Liver (tissue), 10 donors: ENCODE measurements at places on chromosomes 4 and X. TPM values are rescaled to one million over a fixed set of nuclear protein-coding genes. Genes with fewer than 3 reads are reported as not detected.
A peak's percentile ranks its signal among the peaks of the same experiment; 100 is the strongest.

Gene TSPAN6
- total RNA-seq = 44.2 TPM

DNA sequence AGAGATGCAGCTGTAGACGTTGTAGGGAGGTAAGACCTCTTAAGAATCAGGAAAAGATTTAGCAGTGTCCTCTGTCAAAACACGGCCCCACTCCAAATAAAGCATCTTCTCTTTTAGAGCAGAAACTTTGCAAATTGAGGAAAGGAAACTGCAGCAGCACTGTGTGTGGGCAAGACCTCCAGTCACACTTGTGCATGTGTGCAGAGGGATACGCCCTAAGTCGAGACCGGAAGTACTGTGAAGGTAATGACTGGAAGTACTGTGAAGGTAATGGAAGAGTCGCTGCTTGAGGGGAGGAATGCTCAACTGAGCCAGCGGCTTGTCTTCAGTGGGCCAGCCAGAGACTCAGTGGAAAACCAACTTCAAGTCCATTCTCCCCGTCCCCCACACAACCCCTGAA lies 46.5 kb downstream of the EGF start:
- no peak for DNase-seq

DNA sequence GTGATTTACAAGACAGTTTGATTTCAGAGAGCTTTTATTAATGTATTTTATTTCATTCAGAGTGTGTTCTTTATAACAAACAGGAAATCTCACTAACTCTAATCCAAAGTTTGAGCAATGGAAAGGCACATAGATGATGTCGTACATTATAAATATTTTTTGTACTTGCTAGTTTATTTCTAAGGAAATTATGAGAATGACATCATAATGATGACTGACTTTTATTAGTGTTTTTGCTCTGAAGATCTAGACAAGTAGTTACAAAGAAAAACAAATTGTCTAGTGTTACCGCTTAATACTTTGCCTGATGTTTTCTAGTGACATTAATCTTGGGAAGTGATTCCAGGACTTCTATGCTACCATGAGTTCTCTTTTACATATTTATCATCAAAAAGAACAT lies 43.2 kb downstream of the HHIP start:
- no peak for DNase-seq

GRCh38 chr4:108763226-108763593 lies 357 bp upstream of the ETNPPL start:
- DNase-seq = no peak

DNA sequence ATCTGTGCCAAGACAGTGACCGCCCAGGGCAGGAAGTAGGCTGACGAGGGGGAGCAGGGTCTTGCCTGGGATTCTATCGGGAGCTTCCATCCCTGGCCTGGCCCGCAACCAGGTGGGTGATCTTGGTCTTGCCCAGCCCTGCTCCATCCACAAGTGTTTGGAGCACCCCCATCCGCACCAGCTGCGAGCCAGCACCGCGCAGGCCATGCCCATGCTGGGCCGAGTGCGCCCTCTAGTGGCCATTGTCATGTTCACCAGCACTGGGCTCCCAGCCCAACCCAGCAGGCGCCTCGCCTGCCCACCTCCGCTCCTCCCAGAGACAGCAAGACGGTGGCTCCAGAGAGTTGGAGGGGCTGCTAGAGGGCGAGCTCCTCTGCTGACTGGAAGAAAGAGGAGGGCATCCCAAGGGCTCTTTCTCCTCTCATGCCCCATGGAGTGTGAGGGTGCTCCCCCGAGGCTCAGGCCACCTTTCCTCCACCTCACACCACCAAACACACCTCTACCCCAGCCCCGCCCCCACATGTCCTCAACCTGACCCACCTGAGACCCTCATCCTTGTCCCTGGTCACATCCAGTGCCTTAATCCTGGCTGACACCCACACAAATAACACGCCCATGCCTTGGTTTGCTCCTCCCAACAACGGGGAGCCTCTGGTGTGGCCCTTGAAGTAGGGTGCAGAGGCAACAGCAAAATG lies 9.8 kb upstream of the ATP2B3 start:
- DNase-seq = peak; percentile 78

DNA sequence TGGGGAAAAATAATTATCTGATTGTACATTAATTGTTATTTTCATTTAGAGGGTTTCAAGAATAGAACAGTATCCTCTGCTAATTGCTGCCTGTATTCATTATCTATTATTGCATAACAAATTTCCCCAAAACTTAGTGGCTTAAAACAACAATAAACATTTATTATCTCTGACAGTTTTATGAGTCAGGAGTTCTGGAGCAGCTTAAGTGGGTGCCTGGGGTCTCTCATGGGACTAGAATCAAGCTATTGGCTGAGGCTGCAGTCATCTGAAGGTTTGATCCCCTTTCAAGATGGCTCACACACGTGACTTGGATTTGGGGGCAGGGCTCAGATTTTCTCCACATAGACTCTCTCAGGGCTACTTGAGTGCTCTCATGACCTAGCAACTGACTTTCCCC lies 98.1 kb upstream of the JADE1 start:
- DNase-seq = no peak

Gene CXorf49
- total RNA-seq = not detected

Gene DMRTC1
- not detected for total RNA-seq

DNA sequence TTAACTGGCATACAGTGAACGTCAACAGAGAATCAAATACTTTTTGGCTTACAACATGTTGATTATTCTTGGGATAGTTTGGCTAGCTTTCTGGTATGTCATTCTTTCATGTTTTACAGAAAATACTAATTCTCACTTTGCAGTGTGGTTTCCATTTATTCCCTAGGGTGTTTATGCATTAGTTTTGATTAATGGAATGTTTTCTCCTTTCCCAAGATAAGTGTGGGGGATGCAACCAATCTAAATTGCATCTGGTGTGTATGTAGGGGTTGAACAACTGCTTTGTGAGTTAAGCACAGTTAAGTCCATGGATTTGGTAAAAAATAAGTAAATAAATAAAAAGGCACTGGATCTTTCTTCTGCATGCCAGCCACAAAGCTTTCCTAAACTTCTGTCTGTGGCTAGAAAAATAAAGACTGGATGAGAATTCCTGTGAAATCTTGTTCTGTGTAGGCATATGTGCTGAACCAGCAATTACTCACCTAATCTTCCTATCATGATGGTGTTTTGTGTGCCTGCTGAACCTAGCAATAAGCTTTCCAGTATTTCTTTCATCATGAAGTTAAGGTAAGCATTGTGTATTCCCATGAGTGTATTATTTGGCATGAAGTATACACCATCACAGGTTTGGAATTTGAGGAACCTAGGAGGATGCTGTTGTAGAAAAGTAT lies 50.6 kb upstream of the TENM3 start:
- DNase-seq = no peak

Gene XG
- not detected for total RNA-seq

- DNase-seq = no peak
Observed at GRCh38 chr4:157739242-157739641, 433.6 kb downstream of the GASK1B start.

- DNase-seq = no peak
Observed at GRCh38 chr4:87540146-87541058, 11.2 kb upstream of the SPARCL1 start.

DNA sequence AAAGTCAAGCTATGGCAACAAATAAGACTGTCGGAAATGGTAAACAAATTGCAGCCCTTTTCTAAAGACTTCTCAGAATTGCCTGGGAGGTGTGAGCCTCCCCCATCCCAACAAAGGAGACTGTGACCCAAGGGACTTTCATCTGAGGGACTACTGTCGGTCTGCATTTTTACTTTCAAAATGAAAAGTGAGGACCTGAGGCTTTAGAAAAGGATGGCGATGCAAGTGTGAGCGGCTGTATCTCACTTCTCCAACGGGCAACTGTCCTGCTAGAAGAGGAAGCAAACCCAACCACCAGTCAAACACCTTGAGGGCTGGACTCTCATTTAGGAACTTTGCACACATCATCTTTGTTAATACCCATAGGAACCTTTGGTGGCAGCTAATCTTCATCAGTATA lies 62.6 kb upstream of the CLNK start:
- DNase-seq = no peak

DNA sequence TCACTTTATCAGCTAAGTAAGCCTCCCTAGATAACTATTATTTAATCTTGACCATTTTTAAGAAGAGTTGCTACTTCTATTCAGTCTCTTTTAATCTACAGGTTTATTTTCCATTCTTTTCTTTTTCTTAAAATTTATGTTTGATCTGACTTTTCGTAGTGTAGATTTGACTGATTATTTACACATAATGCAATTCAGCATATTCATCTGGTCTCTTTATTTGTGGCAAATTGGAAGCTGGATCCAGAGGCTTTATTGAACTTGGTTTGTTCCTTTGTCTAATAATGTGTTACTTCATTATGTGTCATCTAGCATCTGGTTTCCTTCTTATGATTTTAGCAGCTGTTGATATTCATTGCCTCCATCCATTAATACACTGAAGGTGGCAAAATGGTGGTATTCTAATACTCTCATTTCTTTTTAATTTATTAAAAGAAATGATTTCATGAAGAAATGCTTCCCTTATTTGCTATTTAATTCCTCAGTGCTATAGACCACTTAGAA lies 113.0 kb downstream of the FBXW7 start:
- DNase-seq = no peak

Gene FGFBP2
- not detected for total RNA-seq

DNA sequence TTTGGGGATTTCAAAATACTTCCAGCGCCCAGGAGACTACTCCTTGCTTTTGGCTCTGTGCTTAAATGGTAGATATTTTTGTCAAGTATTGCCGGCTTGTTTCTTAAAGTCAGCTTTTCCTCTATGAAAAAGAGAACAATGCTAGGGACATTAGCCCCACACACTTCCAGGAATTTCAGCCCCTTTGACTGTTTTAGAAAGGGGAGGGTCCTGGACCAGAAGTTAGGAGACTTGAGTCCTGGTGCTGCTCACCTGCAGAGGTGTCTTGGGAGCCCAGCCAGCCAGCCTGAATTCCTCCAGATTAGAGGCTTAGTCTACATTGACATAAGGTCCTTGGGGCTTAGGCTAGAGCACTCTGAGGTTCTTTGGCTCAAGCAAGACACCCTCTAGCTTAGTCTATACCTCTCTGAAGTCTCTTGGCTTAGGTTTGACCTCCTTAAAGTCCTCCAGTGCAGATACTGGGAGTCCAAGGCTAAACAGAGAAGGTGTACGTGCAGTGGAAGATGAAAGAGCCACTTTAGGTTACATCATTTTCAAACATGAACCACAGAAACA lies 1.6 kb upstream of the SETD7 start:
- no peak for DNase-seq

DNA sequence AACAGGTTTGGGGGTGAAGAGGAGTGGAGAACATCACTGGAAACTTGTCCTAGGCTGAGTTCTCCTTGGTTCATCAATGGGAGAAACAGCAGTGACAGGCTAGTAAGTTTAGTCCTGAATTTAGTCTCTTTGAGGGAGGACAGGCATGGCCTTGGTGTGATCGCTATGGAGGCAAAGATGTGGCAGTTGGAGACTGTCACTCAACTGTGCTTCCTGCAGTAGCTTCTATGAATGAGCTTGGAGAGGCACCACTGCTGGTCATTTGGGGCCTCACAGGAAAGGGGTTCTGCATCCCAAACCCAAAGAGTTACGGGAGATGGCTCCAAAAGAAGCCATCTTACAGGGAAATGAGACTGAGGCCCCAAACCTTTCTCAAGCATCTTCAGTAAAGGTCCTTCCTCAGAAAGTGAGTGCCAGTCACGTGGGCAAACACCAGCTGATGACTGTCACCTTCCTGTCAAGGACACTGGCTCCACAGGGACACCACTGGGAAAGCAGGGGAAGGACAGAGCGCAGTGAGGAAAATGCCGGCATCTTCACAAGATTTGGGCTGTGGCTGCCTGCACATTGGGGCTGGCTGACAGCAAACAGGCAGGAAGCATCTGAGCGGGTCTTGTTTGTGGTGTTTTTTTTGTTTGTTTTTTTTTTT lies 7.2 kb downstream of the MRFAP1 start:
- no peak for DNase-seq

DNA sequence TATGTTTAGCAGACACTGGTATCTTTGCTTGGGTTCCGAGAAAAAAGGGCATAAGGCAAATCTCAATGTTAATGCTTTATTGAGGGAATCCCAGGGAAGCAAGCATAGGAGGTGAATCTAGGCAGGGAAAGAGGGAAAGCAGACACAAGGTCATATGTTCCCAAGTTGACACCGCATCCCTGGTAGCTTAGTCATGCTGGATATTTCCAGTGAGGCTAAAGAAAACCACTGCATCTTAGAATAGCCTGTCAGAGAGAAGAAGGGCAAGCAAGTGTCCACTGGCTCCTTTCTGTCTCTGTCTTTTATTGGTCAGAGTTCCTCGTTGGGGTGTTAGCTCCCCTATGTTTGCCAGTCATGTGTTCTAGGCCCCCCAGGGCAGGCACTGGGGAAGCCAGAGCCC lies 104.7 kb downstream of the NKX6-1 start:
- DNase-seq = no peak

GRCh38 chrX:141935645-141936044 lies 32.0 kb downstream of the MAGEC1 start:
- no peak for DNase-seq

GRCh38 chrX:37692918-37693317 lies 7.3 kb downstream of the XK start:
- DNase-seq = no peak

Gene POU3F4
- not detected for total RNA-seq

Gene GRID2
- not detected for total RNA-seq

DNA sequence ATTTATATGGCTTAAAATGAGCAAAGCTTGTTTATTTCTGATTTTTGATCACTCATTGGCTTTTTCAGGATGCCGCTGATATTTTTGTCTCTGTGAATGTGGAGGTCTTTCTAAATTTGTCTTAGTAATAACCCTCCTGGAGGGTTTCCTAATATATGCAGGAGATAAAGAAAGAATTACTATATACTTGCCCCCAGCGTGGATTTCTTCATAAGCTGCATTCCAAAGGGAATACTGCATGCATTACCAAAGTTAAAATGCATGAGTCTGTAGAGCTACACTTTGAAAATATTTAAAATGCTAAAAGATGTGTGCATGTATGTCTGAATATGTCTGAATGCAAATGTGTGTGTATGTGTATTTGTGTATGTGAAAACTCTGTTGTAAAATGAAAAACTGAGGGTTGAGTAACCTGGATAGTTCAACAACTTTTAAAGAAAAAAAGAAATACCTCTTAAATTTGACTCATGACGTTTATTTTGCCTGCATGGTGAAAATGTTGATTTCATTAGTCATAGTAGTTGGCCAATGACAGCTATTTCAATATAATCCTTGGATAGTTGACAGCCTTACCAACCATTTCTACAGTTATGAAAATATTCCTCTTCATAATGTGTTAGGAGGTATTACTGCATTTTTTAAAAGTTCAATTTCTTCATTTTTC lies 113.2 kb upstream of the ZNF827 start:
- no peak for DNase-seq

DNA sequence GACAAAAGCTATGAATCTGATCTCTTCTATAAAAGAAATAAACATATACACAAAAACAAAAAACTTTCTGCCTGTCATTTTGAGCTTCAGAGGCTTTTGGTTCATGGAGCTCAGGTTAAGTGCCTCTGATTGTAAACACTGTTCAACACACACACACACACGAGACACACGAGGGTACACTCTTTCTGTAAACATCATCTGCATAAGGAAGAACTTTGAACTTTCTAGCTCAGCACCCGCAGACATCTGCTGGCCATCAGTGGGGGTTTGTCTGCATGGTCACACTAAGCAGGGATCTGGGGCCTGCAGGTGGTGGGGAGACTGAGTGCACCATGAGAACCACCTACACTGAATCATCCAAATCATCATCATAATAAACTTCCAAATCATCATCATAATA lies 54.9 kb downstream of the STX18 start:
- DNase-seq = no peak
